Omental fat pad (tissue), 4 donors: ENCODE measurements at places on chromosomes 3 and 15.

- DNase-seq = no peak
These were observed 4.9 kb downstream of the BTD start for GRCh38 chr3:15606434-15606891.

DNA sequence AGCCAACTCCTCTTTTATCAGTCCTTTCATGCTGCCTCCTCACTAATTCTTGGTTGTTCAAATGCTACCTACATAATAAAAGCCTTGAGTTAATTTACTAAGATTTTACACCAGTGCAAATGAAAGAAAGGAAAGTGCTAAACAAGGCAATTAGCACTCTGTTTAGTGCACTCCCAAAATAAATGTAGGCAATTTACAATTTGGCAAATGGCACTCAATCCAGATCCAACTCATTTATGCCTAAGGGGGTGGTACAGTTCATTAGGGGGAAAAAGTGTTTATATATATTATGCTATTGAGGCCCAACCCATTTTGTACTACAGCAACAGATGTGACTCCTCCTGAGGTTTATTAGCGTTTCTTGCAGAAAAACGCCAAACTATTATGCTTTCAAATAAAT is 370.1 kb downstream of the NR2F2 start:
- DNase-seq = no peak

DNA sequence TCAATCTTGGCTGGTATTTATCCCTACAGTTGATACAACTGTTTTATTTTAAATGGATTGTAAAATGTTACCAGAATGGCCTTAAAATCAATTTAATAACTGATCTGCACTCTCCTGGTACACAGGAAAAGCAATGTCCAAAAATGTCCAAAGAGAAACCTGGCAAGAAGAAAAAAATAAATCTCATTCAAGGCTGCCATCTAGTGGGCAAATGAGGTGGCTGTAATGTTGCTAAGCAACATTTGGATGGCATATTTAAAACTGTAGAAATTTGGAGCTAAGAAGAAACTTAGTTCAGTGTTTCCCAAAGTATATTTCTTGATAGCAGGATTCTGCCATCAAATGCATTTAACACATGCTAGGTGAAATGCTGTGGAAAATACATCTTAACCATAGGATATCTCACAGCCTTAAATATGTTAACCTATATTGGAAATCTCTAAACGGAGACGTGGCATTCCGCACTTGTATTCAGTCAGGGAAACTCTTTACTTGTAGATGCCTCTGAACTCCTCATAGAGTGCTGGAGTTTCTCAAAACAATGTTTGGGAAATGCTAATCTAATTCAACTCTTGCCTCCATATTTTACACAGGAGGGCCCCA is 216.8 kb downstream of the ERC2 start:
- no peak for DNase-seq

DNA sequence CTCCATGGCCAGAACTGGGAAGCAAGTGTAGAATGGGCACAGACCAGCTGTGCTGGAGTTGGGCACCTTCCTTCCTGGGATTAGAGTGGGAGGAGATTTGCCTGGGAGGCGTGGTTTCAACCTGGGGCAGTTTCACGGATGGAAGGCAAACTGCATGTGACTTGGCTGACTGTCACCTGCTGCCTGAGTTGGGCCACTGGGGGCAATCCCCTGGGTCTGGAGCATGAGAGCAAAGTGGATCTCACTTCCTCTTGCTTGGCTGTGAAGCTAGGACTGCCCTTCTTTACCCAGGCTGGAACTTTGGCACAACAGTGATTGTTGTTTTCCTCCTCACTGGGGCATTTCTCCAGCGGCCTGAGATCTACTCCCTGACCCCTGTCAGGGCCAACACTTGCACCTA is 1247.0 kb upstream of the EPHA6 start:
- no peak for DNase-seq

DNA sequence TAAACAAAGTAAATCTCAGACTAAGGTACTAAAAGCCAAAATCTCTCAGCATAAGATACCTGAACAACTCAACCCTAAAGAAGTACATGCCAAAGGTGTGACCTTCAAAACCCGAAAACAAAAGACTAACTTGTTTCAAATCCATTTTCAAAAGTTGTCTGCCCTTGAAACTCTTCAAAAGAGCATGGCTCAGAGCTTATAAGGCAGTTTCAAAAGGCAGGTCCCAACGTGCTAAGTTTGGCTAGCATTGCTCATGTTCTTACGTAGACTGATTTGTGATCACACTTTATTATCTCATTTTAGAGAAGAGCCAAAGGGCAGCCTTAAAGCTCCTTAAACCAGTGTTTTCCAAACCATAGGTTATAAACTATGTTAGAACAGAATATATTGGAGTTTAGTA is 112.2 kb downstream of the FEZF2 start:
- DNase-seq = no peak

DNA sequence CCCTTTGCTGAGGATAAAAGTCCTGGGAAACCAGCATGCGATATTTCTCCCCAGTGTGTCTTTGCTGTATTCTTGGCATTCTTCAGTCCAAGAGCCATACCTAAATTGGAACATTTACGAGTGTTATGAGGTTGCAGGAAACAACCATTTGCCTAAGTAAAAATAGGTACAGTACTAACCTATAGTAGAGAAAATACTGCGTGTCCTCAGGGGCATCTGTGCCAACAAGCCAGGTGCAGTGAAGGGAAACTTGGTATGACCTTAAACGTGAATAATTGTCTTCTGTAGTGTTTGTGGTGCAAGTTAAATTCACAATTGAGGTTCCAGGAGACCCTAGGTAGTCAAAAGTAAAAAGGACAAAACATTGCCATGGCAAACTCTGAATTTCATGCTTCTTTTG is 12.2 kb downstream of the IL5RA start:
- no peak for DNase-seq

DNA sequence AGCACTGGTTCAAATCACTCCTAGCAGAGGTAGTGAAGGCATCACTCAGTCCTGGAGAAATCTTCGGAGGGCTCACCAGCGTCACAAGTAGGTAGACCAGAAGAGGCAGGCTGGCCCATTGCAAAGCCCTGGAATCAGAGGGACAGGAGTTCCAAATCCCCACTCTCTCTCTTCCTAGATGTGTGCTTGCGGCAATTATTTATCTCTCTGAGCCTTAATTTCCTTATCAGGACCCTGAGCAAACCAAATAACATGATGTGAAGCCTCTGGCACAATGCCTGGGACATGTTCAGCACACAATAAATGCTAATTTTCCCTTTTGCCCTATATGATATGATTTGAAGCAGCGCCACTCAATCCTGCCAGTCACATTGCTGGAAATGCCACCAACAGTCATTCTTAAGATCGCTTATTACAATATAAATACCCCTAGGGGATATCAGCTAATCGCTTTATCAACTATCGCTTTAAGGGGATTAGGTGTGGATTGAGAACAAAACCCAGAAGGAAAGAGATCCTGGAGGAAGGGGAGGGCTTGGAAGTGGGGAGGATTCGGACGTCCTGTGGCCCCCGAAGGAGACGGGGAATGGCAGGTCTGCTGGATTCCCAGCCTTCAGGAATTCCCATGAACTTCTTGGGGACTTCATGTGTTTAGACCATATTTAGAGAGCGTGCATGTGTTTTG is 59.5 kb upstream of the TSEN2 start:
- DNase-seq = no peak

- no peak for DNase-seq
These were observed 97.9 kb upstream of the C3orf80 start for GRCh38 chr3:160127308-160127707.

GRCh38 chr3:118938183-118938961 is 96.3 kb downstream of the IGSF11 start:
- DNase-seq = no peak

GRCh38 chr3:138473391-138473790 is 39.0 kb downstream of the ESYT3 start:
- no peak for DNase-seq

- DNase-seq = no peak
These were observed 88.1 kb downstream of the ADAMTS17 start for GRCh38 chr15:100253640-100254039.

- no peak for DNase-seq
These were observed 119.9 kb downstream of the CORO2B start for GRCh38 chr15:68698708-68699107.

- DNase-seq = no peak
These were observed 108.4 kb downstream of the WNT7A start for GRCh38 chr3:13771496-13771895.

GRCh38 chr3:150351398-150351797 is 56.7 kb upstream of the TSC22D2 start:
- no peak for DNase-seq

- peak; percentile 54 for DNase-seq
These were observed 16.9 kb upstream of the SEMA4B start for GRCh38 chr15:90184119-90184785.

DNA sequence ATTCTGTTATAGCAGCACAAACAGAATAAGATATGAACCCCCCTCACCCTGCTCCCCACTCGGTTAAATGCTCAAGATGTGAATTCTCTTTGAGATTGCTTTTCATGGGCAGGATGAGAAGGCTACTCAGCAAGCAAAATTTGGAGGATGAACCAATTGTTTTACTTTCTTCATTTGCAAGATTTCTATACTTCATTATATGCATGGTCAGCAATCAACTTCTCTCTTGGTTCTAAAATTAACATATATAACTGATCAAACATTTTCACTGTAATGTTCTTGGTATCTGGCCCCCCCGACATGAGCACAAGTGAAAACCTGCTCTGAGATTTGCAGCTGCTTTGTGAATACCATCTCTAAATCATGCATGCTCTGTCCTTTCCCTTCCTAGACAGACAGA is 556.1 kb upstream of the MDFIC2 start:
- no peak for DNase-seq

DNA sequence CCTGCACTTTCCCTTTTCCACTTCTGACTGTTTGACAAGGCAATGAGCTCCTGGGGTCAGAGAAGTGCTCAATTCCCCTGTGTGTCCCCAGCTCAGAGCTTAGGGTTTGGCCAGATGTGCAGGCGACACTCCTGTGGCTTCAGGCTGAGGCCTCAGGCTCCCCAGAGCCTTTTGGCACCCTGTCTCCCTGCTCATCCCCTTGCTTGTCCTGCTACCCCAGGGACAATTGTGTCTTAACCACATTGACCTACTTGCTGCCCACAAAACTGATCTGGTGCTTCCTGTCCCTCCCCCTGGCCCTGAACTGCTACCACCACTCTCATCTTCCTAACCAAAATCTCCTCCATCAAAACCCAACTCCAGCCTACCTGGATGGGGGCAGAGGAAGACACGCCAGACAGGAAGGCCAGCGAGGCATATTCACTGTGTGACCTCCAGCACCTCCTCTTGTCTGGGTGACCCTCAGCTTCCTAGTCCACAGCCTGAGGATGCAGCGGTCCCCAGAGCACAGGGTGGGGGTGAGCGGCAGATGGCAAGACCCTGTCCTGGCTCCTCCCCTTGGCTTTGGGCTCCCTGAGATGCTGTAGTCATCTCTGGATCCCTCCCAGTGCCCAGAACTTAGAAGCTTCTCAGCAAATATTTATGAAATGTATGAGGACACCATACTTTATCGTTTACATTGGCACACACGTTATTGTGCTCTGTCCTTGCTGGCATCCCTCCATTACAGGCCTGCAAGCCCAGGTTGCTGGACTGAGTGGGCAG is 98.9 kb upstream of the SLC6A6 start:
- no peak for DNase-seq

DNA sequence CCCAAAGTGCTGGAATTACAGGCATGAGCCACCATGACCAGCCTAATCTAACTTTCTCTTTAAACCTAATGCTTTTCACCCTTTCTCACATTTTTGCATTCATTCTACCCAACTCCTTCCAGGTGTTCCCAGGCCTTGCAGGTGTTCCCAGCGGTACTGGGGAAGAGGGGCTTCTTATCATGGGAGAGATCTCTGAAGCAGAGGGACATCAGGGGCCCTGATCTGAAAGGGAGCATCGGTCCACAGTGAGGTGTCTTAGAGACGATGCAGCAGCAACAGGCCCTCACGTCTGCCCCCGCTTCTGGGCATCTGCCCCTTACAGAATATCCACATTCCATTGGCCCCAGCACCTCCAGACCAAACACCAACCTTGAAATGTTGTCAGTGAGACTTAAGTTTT is 29.0 kb upstream of the BDH1 start:
- no peak for DNase-seq

DNA sequence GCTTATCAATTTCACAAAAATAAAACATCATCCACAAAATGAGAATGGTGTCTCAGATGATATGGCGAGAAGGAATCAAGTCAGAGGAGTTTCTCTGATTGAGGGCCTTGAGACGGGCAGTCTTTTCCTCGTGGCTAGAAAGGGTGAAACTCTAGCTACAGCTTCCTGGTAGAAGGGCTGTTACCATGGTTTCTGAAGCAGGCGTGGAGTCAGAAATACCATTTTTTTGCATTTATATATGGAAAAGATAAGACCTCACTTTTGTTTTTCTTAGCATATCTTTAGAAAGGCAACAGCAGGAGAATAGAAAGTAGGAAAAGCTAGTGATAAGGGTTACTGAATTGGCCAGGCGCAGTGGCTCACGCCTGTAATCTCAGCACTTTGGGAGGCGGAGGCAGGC is 17.3 kb upstream of the SAMD7 start:
- DNase-seq = no peak

DNA sequence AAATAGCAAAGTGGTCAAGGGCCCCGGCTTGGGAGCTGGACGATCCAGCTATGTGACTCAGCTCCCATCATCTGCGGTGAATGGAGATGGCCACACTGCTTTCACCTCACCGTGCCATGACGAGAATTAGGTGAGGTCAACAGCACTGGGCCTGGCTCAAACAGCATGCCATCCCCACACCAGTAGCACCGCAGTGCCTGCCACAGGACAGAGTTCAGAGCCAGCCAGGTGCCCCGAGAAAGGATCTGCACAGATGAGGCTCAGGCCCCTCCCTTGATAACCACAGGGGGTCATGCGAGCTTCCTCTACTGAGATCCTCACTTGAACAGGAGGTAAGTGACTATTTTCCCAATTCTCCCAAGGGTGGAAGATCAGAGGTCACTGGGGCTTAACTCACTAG is 29.4 kb downstream of the ZXDC start:
- DNase-seq = no peak

DNA sequence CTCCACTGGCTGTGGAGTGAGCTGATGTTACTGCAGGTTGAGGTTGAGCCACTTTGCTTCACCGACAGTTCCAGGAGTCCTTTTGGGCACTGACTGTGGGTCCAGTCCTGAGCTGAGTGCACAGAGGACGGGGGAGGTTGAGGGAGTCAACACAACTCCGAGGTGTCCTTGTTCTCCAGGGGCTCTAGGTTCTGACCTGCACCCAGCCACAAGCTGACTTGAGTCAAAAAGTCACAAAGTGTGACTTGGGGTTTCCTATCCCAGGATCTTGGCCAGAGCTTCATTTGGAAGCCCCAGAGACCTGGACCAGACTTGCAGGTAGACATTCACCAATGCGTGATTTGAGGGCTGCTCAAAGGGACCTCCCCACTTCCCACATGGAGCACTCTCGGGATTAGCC is 95.0 kb downstream of the FAM43A start:
- DNase-seq = no peak

DNA sequence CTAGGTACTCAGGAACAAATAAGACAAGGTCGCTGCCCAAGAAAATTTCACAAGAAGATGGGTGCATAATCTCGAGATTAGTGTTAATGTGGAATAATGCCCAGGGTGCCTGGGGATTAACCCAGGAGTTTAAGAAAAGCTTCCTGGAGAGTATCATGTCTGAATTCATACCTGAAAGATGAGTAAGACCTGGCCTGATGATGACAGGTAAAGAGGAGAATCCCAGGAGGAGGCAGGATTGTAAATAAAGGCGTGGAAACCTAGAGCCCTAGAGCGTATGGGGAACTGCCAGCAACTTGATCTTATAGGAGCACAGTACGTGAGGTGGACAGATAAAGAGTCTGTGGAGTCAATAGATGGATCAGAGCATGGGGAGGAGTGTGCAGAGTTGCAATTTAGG is 43.0 kb downstream of the ARRDC4 start:
- DNase-seq = no peak
